ENCODE measurements at places on chromosomes 2 and 18.

DNA sequence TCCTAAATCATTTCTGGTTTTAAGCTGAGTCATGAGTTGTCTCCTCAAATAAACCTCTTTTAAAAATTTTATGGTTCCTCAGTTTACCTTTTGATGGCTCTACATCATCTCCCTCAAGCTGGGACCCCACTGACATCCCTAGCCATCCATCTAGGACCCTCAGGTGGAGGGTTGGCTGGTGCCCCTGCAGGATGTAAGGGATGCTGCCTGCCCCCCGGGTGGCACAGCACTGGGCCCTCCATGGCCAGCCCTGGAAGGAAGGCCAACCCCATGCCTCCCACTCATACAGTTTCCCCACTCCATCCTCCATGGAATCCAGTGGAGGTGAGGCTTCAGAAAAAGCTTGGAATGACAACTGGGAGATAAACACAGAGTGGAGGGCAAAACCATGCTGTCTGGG is 17.2 kb upstream of the GPC1 start:
- H3K4me3 ChIP-seq, result no peak overlapping the region
- no peak overlapping the region for H3K27ac ChIP-seq
- H3K27me3 ChIP-seq, result no peaks in the 10 kb centered on the region
- no peaks in the 10 kb centered on the region for H3K4me1 ChIP-seq

DNA sequence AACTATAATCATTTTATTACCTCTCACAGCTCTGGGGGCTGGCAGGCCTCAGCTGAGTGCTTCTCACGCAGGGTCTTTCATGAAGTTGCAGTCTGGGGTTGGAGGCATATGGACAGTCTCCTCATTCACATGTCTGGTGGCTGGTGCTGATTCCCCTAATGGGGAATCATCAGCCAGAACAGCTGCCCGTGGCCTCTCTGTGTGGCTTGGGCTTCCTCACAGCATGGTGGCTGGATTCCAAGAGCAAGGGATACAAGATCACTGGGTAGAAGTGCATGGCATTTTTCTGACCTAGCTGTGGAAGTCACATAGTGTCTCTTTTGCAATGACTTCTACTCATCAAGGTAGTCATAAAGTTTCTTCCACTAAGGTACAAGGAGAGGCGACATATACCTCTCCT is 59.0 kb upstream of the LAPTM4A start:
- no peaks in the 10 kb centered on the region for H3K36me3 ChIP-seq
- H3K27ac ChIP-seq, result no peak overlapping the region
- DNase-seq, result no peak
- H3K4me1 ChIP-seq, result no peaks in the 10 kb centered on the region

GRCh38 chr2:122542646-122543045 is 787.2 kb downstream of the TSN start:
- no peak overlapping the region for H3K27ac ChIP-seq
- H3K4me3 ChIP-seq, result no peak overlapping the region
- H3K36me3 ChIP-seq, result no peaks in the 10 kb centered on the region
- H3K27me3 ChIP-seq, result no peaks in the 10 kb centered on the region

GRCh38 chr2:240644171-240644651 is 18.9 kb downstream of the GPR35 start:
- H3K4me1 ChIP-seq, result no peaks in the 10 kb centered on the region
- H3K27ac ChIP-seq, result no peak overlapping the region
- H3K4me3 ChIP-seq, result no peak overlapping the region
- no peaks in the 10 kb centered on the region for H3K27me3 ChIP-seq

DNA sequence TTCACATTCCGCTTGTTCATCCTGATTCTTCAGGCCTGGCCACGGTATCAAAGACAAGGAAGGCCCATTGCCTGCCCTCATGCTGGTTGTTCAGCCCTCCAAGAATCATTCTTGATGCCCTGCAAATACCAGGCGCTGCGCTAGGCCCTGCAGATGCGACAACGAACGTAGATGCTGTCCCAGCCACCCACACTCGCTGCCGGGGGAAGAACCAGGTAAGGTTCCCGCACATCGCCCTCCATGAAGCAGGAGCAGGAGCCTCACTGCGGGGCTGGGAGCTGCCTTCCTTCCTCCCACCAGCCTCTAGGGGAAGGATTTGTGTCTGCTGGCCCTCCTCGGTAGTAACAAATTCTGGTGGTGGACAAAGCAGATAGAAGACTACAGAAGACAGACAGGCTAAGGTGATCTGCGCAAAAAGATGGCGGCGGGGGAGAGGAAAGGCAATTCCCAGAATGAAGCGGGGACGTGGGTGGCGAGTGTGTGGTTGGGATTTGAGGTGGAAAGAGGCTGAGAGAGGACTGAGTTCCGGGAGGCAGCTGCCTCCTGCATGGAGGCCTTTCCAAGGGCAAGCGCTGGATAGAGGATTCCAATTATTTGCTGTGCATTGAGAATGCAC is 19.8 kb upstream of the GPR55 start:
- H3K27ac ChIP-seq, result no peak overlapping the region
- H3K27me3 ChIP-seq, result no peaks in the 10 kb centered on the region
- no peak for DNase-seq
- H3K36me3 ChIP-seq, result no peaks in the 10 kb centered on the region
- no peak overlapping the region for H3K4me3 ChIP-seq

DNA sequence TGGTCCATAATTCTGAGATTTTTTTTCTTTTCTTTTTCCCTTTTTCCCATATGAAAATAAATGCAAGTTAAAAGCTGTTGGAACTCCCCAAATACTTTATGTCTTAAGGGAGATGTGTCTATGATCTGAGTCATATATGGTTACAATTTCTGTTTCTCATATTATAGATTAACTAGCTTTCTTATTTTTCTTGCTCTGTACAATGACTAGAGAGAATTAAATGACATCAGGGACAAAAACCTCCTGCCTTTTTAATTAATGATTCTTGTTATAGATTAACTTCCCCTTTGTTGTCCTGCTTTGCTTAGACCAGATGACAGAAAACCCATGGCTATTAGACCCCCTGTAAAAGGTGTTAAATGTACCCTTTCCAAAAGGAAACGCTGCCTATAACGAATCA is 643.9 kb upstream of the NXPH2 start:
- no peak overlapping the region for H3K4me3 ChIP-seq
- H3K27ac ChIP-seq, result no peak overlapping the region
- DNase-seq, result no peak
- no peaks in the 10 kb centered on the region for H3K27me3 ChIP-seq

GRCh38 chr2:135676031-135676430 is 65.6 kb upstream of the UBXN4 start:
- no peak overlapping the region for H3K27ac ChIP-seq
- no peaks in the 10 kb centered on the region for H3K27me3 ChIP-seq
- H3K4me3 ChIP-seq, result no peak overlapping the region
- no peaks in the 10 kb centered on the region for H3K36me3 ChIP-seq
- DNase-seq, result no peak
- H3K4me1 ChIP-seq, result no peaks in the 10 kb centered on the region

GRCh38 chr2:216830346-216830745 is 29.5 kb downstream of the TNP1 start:
- no peak overlapping the region for H3K27ac ChIP-seq
- H3K36me3 ChIP-seq, result no peaks in the 10 kb centered on the region
- no peak overlapping the region for H3K4me3 ChIP-seq
- no peak for DNase-seq
- peaks cover 4% of the 10 kb centered on the region for H3K4me1 ChIP-seq

DNA sequence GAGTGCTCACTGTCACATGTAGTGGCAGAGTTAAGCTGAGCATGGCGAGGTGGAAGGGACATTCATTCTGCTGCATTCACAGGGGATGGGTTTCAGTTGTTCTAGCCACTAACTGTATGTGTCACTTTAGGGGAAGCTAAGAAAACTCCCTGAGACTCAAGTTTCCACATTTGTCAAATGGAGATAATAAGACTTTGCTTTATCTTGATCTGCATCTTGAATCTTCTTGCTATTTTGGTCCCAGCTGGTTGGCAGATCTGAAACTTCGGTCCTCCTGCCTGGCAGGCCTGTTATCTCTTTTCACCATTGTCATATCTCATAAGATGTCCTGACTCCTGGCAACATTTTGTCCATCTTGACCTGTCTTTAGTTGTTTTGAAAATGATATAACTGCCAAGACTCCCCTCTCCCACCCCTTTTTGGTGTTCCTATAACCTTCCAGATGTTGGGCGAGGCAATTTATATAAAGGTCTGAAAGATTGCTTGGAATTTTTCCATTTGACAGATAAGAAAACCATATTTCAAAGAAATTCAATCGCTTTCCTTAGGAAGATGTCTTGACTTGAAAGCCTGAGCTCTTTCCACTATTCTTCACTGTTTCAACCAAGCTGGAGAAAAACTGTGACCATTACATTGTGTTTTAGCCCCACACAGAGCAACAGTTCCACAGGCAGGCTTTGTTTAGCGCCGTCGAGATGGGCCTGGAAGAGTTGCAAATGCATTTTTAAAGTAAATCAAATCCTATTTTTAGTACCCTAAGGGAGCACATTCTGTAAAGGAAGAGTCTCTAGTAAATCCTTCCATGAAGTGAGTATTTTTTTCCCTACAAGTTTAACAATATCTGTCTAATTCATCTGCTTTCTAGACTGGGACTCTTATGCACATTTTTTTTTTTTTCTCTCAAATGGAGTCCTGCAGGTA is 33.4 kb downstream of the MYCN start:
- H3K4me1 ChIP-seq, result no peaks in the 10 kb centered on the region
- DNase-seq, result no peak
- H3K27me3 ChIP-seq, result no peaks in the 10 kb centered on the region

DNA sequence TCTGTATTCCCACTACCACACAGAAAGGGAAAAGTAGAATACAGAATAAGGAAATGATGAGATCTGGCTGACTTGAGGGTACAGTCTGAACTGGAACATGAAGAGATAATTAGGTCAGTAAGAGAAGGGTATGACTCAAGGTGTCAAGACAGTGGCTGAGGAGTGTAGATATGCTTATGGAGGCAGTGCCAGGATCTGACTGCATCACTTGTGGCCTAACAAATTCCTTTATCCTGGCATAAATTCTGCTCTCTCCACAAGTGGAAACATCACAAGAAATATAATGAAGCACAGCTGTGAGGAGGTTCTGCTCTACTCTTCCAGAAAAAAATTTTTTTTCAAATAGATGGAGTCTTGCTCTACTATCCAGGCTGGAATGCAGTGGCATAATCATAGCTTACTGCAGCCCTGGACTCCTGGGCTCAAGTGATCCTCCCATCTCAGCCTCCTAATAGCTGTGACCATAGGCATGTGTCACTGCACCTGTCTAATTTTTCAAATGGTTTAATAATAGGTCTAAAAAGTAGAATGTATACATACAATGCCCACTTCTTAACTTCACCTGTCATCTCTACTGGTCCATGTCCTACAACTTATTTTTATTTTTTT is 85.3 kb downstream of the C2orf74 start:
- no peak for DNase-seq
- H3K36me3 ChIP-seq, result no peaks in the 10 kb centered on the region
- no peak overlapping the region for H3K27ac ChIP-seq

GRCh38 chr2:172677363-172677762 is 58.3 kb upstream of the RAPGEF4 start:
- no peaks in the 10 kb centered on the region for H3K27me3 ChIP-seq
- no peaks in the 10 kb centered on the region for H3K4me1 ChIP-seq
- H3K4me3 ChIP-seq, result no peak overlapping the region
- DNase-seq, result no peak
